ENCODE measurements at places on chromosomes 1 and 21.
A peak's percentile ranks its signal among the peaks of the same experiment; 100 is the strongest.

DNA sequence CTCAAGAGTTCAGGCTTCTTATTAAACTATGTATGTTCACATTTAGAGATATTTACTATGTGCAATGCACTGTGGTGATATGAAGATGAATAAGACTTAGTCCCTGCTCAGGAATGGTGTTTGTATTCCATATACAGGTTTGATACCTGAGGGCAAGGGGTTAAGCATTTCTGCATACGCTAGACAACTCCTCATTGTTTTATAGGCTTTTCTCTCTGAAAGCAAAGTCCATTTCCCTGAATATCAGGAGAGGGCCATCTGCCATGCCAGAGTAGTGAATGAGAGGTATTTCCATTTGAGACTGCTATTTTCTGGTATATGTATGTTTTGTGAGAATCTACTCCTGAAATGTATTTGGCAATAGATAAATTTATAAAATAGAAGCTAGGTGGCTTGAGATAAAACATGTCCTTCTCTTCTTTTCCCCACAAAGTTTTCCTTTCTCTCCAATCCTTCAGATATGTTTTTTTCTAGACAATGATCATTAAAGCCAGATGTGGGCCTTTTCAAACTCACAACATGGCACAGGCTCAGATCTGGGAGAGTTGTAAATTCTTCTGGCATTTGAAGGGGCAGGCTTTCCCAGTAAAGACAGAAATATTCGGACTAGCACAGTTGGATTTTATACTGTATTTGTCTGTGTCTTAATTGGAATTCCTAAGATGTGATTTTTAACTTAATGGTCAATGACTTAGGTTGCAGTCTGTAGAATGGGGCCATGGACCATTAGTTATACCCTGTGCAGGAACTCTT lies 73.3 kb upstream of the WDR26 start:
- no peak for DNase-seq

- DNase-seq: no peak
These were observed 52.1 kb upstream of the LAPTM5 start for GRCh38 chr1:30809514-30810263.

DNA sequence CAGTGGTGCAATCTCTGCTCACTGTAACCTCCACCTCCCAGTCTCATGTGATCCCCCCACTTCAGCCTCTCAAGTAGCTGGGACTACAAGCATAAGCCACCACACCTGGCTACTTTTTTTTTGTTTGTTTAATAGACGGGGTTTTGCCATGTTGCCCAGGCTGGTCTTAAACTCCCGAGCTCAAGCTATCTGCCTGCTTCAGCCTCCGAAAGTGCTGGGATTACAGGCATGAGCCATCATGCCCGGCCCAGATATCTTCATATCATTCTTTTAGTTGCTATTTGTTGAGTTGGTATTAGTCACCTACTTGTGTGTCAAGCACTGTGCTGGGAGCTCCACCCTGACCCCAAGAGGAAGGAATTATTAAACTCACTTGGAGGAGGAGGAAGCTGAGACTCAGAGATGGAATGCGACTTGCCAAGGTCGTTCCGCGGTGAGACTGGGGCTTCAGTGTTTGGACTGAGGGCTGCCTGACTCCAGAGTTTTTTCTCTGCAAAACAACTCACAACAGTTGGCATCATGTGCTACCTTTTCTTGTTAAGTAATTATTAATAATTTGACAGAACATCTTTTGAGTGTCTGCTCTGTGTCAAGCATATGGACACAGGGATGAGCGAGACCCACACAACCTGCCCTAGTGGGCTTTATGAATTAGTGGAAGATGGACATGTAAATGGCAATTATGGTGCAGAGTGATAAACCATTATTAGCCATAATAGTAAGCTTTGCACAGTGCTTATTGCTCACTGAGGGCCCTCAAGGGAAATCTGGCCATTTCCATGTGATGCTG lies 132.0 kb downstream of the FOXD2 start:
- DNase-seq: no peak

DNA sequence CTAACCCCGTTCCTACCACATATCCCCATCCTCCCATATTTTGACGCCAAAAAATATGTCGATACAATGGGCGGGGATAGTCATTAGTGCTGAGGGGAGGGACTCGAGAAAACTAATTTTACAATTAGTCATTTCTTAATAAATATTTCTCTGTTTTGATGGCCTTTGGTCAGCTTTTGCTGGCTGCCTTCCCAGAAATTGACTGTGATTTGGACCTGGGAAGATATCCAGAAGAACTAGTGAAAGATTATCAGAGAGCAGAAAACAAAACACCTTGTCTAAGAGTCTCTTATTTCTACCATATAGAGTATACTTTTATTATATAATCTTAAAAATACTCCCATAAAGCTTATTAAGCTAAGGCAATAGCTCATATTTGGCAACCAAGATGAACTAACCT lies 247.6 kb downstream of the MRPL39 start:
- no peak for DNase-seq

- DNase-seq: no peak
These were observed 94.2 kb upstream of the HNRNPU start for GRCh38 chr1:244958593-244958992.

GRCh38 chr1:206774093-206774492 lies 1.8 kb upstream of the IL10 start:
- no peak for DNase-seq

- no peak for DNase-seq
These were observed 9.6 kb upstream of the C8B start for GRCh38 chr1:56975446-56975845.

- DNase-seq: no peak
These were observed 58.9 kb downstream of the KCNAB2 start for GRCh38 chr1:6104631-6105030.

- DNase-seq: no peak
These were observed 1.5 kb upstream of the NHLH1 start for GRCh38 chr1:160365325-160365724.

GRCh38 chr1:178541829-178542553 lies 29.1 kb downstream of the TEX35 start:
- peak; percentile 27 for DNase-seq

DNA sequence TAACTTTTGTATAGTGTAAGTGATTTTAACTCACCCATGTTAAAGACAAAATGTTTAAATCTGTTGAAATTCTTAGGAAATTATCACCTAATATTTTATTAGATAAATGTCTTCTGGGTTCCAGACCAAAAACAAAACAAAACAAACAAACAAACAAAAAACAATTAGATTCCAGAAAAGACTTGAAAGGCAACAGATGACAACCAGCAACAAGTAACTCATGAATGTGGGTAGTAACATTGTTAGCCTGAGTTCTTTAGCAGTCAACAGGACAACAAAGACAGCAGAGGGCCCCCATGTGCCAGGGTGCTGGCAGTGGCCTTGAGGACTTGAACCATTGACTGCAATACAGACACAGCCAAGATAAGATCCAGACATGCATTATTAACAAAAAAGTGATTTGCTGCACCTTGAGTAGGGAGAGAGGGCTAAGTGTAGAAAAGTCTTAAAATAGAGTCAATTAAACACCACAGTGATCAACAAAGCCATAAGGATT lies 2.4 kb upstream of the CD247 start:
- DNase-seq: no peak

- DNase-seq: no peak
These were observed 287.8 kb downstream of the LMX1A start for GRCh38 chr1:165068741-165069140.

DNA sequence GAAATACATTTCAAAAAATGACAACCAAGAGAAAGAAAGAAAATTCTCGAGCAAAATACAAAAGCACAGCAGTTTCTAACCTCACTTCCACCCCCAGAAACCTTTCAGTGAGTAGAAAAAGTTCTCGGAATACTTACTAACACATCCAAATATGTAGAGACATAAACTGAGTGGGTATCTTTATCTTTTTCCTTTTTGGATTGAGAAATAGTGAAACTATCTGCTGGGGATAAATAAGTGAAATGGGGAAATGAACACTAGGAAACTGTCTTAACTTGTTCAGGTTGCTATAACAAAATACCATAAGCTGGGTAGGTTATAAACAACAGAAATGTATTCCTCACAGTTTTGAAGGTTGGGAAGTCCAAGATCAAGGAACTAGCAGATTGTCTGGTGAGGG lies 72.0 kb downstream of the VCAM1 start:
- no peak for DNase-seq

DNA sequence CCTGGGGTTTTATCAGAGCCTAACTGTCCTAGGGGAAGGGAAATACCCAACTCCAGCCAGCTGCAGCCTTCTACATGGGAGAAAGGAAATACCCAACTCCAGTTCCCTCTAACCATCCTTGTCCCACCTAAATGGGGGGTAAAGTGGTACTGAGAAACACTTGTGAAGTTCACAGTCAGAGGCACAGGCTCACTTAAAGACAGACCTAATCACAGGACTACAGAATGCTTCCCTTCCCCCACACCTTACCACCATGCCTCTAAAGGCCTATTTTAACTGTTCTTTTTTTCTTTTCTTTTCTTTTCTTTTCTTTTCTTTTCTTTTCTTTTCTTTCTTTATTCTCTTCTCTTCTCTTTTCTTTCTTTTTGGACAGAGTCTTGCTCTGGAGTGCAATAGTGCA lies 324.6 kb downstream of the SPATA17 start:
- DNase-seq: no peak

DNA sequence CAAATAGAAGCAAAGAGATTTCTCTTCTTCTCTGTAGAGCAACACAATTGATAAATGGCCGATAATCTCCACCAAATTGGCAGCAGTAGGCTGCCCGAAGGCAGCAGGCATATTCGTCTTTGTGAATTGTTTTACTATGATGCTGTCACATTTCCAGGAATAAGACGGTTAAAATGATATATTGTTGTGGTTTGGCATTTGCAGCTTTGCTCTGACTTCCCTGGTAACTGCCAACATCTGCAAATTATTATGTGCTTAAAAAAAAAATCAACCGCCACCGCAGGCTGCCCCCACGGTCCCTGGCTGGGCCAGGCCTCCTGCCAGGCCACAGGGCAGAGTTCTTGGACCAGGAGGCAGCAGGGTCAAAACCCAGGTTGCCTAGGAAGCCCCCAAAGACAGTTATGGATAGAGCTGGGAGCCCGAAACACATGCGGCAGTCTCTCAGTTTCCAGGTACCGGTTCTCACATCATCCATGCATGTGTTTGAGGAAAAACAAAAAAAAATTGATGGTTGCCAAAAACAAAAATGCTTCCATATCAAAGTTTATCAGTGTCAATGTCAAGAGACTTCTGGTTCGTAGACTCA lies 179.3 kb downstream of the ETS2 start:
- DNase-seq: no peak

- no peak for DNase-seq
These were observed 48.1 kb upstream of the COL18A1 start for GRCh38 chr21:45356653-45357435.

DNA sequence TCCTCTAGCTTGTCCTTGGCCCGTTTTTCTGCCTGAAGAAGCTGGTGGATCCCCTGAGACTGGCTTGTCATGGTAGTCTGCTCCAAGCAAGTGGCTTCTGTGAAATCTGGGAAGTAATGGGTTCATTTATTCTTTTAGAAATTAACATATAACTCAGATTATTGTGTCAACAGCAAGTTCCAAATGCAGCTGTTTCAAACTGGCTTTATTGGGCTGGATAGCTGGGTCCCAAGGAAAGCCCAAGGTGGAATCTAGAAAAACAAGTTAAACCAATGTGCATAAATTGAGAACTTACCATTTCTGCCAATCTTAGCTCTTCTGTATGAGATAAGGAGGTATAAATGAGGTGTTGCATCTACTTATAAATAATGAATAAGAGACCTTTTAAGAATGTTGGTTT lies at the start of gene ATP6V1G3:
ATP6V1G3 (minus strand) TSS at position 101 of the 400 bp plus-strand sequence; CDS start at position 71, 30 bp downstream.
- DNase-seq: no peak

DNA sequence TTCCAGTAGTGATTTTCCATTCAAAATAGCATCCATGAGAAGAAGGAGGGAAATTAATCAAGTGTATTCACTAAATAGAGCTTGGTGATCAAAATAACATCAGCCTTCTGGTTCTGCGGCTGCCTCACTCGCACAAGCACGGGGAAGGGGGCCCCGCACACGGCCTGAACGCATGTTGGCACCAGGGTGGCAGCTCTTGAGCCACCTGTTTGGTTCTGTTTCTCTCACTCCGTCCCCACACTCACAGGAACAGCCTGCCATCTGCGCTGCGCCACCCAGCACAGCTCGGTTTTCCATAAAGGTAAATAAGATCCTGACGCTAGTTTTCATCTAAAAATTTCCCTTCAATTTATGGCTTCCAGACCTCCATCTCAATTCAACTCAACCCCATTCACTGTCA lies 49.4 kb downstream of the TIAM1 start:
- no peak for DNase-seq

- no peak for DNase-seq
These were observed 231.5 kb downstream of the KCNT2 start for GRCh38 chr1:196376630-196377328.

- DNase-seq: no peak
These were observed 7.6 kb downstream of the CYP4X1 start for GRCh38 chr1:47031059-47031458.

DNA sequence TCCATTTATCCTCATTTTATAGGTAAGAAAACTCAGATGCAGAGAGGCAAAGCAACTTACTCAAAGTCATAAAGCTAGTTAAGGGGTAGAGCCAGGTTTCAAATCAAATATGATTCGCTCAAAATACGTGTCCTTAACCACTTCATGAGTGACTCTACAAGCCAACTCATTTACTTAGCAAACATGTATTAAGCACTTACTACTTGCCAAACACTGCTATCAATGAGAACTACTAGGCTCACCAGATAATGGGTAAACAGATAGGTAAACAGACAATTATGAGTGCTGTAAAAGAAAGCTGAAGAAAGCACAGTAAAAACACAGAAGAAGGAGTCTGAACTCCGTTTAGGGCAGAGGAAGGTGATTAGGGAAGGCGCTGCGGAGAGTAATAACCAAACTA lies 65.9 kb downstream of the WDR64 start:
- no peak for DNase-seq

DNA sequence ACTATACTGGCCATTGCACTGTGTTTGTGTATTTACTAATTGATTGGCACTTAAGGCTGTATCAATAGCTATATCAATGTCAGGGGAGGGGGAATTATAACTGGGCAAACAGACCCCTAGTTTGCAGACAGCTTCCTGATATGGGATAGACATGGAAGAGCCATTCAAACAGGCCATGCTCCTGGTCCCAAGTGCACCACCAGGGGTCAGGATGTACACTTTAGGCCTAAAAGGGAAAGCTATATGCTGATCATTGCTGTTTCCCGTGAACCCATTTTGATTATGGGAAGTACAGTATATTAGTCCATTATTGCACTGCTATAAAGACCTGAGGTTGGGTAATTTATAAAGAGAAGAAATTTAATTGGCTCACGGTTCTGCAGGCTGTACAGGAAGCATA lies 124.9 kb upstream of the BACE2 start:
- no peak for DNase-seq

- DNase-seq: no peak
These were observed 415.0 kb downstream of the COL11A1 start for GRCh38 chr1:102693345-102693744.

GRCh38 chr1:3940754-3941345 lies 40.8 kb upstream of the C1orf174 start:
- DNase-seq: no peak

- DNase-seq: no peak
These were observed 809.2 kb downstream of the USP25 start for GRCh38 chr21:16538936-16539440.

DNA sequence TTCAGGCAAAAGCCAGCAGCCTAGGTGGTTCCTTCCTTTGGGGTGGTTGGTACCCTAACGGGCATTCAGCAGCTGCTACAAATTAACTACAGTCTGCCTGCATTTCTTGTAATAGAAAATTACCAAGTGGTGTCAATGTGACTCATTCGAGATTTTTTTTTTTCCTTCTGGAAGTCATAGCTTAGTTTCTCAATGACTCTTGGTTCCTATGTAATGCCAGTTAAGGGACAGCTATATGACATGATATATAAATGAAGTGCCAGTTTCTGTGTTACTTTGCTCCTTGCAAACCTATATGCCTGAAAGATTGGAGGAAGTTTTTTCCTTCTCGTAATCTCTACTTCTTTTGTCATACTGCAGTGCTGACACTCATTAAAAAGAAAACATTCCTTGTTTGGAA lies 2.6 kb downstream of the MGST3 start:
- DNase-seq: no peak
